ENCODE measurements at places on chromosomes 13 and 19.

DNA sequence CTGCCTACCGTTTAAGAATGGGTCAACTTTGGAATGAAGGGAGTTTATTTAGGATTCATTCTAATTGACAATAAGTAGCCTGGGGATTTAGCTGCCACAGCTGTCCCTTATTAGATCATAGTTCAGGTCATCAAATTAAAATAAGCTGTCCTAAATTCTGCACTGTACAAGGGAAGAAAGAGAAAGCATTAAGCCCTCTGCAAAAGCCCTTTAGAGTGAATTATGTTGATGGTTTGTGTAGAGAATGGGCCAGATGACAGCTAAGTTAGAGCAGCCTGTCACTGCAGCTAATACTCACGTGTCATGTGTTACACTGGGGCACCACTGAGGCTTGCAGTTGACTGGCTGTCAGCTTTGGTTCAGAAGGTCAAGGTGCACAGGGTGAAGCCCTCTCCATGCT lies 737.1 kb upstream of the SLC10A2 start:
- DNase-seq, result no peak

DNA sequence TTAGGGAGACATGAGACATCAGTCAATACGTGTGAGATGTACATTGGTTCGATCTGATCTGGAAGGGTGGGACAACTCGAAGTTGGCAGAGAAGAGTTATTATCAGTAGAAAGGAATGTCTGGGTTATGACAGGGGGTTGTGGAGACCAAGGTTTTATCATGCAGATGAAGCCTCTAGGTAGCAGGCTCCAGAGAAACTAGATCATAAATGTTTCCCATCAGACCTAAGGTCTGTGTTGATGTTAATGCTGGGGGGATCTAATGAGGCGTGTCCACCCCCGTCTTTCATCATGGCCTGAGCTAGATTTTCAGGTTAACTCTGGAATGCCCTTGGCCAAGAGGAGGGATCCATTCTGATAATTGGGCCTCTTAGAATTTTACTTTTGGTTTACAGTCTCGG lies 187.0 kb upstream of the KL start:
- no peak for DNase-seq

DNA sequence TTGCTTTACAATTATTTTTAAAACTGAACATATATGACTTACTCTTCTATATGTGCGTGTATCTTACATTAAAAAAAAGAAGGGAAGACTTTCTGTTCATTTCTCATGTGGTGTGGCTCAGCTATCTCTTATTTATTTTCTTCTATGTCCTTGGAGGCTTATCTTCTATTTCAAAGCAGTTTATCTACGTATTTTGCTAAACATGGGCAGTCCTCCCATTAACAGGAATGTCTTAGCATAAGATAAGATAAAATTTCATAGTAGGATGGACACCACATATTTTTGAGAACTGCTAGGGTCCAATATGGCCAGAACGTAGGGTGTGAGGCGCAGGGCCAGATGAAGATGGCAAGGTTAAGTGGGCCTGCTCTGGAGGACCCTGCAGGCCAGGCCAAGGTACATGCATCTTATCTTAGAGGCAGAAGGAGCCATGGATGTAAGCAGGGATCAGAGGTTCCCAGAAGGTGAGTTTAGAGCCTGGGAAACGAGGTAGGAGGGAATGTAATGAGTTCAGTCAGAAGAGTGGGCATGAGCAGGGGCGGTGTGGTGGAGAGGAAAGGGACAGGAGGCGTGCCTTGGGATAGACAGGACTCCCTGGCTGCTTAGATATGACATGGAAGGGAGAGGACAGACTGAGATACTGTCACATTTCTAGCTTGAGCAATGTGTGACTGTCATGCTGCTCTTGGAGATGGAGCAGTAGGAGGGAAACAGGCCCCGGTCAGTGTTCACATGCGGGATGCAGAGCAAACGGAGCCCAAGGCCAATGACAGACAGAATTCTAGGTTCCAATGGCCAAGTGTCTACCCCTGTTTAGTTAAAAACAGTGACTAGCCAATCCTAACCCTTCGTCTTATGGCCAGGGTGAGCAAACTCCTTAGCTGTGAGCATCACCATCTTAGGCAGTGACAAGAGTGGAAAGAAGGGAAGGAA lies 68.6 kb upstream of the MEDAG start:
- DNase-seq, result no peak

DNA sequence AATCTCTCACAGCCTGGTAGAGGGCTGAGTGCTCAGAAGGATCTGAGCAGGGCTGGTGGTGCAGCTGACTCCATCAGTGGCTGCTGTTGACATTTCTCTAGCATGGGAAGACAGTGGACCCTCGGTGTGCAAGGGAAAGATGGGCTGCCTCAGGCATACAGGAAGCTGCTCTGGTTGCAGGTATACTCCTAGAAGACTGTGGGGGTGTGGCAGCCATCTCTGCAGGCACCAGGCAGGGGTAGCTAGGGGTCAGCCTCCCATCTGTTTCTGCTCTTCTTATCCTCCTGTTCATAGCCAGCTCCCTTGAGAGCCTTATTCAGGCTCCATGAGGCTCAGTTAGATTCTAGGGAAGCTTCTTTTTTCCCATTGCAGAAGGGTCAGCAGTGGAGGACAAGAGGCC lies 475.5 kb downstream of the TSHZ3 start:
- no peak for DNase-seq

GRCh38 chr13:98503175-98504028 lies 73.5 kb downstream of the STK24 start:
- DNase-seq, result no peak

DNA sequence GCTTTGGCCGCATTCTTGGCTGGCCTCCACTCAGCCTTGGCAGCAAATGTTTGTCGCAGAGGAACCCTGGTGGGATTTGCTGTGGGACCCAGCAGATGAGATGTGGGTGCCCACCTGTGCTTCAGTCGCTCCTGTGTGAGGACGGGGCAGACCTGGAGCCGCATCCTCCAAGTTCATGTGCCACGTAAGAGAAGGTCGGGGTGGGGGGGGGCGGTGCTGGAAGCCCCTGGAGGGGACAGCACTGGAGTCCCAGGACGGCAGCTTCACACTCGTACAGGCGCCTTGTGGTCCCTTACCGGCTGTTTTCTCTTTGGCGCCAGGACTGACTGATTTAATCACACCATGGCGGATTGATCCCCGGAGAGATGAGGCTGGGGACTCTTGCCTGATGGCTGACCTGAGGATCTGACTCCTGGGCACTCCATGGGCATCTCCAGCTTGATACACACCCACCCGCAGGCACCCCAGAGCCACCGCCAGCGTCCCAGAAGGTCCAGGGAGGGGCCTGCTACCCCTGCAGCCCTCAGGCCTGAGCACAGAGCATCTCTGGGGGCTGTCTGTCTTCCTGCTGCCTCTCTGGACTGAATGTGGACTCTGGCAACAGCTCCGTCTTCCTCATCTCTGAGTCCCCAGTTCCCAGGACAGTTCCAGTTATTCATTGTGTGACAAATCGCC lies 10.0 kb upstream of the GRTP1 start:
- DNase-seq, result no peak

DNA sequence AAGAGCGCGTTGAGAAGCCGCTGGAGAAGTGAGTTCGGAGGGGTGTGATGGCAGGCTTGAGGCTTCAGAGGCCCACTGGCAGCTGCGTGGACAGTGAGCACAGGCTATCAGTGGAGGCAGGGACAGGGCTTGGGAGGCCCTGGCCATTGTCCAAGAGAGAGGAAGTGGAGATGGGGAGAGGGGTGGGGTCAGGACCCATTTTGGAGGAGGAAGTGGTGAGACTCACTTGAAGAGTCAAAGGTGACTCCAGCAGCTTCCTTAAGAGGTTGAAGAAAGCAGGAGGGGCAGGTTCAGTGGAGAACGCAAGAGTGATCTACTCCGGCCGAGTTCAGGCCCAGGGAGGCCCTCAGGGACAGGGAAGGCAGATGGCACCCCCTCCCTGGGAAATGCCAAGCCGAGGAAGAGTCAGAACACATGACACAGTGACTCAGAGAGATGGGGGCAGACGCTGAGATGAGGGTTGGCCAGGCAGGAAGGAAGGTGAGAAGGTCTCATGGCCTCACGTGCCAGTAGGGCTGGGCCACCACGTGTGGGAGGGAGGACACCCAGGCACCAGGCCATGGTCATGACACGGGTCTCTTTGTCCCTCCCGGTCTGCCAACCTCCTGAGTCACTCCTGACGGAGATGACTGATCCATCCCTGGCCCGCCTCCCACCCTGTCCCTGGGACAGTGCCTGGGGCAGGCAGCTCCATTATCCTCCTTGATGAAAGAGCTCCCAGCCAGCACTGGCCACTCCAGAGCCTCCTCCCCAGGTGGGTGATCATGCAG lies 10.1 kb upstream of the CD22 start:
- DNase-seq, result peak; percentile 33

DNA sequence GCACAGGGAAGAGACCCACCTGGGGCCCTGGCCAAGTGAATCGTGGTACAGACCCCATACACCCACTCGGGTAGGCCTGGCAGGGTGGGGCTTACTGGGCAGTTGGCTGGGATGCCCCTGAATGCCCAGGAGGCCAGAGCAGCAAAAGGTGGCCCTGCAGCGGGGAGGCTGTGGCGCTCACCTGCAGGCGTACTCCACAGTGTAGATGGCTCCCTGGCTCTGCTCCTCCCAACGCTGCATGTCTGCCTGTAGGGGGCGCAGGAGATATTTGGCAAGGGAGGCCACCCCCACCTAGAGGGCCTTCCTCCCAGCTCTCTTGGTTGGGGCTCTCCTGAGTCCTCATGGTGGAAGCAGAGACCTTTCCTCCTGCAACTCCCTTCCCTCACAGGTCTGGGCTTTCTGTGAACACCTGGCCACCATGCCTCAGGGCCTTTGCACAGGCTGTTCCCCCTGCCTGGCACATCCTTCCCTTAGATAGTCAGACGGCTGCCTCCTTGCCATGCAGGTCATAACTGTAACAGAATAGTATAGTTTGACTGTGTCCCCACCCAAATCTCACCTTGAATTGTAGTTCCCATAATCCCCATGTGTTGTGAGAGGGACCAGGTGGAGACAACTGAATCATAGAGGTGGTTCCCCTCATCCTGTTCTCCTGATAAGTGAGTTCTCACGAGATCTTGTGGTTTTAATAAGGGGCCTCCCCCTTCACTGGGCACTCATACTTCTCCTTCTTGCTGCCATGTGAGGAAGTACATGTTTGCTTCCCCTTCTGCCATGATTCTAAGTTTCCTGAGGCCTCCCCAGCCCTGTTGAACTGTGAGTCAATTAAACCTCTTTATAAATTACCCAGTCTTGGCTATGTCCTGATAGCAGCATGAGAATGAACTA lies 5.9 kb downstream of the BORCS8 start:
- DNase-seq, result peak; percentile 76

- DNase-seq, result no peak
Measured at GRCh38 chr19:619286-620002, 13.9 kb downstream of the POLRMT start.

Data from stimulated activated naive CD8-positive, alpha-beta T cell treated with anti-CD3 and anti-CD28 coated beads, Interleukin-15, Interleukin-2, amounts not matched to agents 100 U/mL and 50 U/mL, for 24 hours (primary cell).